Activated CD4-positive, alpha-beta T cell treated with anti-CD3 and anti-CD28 coated beads, Interleukin-2, amount 50 U/mL, for 1 hour (primary cell): ENCODE measurements at places on chromosomes 7 and 10.
A peak's percentile ranks its signal among the peaks of the same experiment; 100 is the strongest.

DNA sequence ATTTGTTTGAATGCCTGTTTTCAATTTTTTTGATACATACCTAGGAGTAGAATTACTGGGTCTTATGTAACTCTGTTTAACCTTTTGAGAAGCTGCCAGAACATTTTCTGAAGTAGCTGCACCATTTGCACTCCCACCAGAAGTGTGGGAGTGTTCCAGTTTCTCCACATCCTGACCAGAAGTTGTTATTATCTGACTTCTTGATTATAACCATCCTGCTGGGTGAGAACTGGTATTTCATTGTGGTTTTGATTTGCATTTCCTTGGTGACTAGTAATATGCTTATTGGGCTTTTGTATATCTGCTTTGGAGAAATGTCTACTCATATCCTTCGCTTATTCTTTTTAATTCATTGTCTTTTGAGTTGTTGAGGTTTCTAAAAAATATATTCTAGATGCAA is 117.2 kb upstream of the GLCCI1 start:
- no peak for DNase-seq

DNA sequence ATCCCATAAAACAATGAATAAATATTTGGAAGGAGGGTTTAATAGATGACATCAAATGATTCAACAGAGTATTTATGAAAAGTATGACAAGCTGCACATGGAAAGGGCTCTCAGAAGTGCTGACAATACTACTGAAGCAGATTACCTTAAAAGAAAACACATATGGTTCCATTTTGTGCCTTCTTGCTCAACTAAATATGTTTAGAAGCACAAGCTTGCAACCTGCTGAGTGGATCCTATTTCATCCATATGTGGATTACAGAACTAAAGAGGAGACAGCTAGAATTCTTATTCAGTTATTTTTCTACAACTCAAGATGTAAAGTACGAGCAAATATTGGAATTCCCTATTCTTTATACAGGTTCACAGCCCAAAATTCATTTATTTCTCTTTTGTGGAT is 340.6 kb downstream of the TFEC start:
- DNase-seq, result no peak

DNA sequence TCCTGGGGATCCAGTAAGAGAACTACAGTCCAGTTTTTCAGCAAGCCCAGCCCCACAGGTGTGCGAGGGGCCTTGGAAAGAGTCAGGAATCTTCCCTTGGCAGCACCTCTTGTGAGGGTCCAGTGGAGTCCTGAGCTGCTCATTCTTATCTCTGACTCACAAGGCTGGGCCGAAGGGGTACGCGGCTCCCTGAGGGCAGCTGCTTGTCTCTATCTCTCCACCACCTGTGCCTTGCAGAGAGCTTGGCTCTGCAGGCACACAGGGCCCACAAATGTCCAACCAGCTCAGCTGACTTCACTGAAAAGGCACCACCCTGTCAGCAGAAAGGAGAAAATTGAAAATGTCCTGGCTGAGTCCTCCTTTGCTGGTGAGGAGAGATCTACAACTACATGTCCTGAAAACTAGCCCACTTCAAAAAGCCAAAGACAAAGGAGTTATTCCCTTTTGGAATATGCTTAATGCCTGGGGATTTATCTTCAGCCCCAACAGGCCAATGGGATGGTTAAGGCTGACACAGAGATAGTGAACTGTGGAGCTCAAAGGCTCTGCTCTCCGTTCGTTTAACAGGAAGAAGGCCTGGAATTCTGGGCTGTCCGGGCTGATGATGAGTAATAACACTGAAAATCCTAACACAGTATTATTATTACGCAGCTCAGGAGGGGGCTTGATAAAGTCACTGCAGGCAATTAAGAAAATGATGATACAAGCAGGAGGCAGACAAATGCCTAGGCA is 23.4 kb downstream of the UROS start:
- DNase-seq, result no peak

DNA sequence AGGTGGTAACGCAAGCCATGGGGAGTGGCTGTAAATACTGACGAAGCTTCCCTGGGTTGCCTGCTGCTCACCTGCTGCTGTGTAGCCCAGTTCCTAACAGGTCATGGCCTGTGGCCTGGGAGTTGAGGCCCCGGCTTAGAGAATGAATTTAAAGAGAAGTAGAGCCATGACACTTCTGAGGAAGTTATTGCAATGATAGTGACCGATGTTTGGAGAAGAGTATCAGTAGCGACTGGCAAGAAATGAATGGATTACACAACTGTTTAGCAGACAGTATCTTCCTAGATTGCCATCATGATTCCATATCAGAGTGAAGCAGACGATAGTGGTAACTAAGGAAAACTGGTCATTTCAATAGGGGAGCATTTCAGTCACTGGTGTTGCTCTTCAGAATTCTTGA is 249.6 kb downstream of the PLXDC2 start:
- no peak for DNase-seq

DNA sequence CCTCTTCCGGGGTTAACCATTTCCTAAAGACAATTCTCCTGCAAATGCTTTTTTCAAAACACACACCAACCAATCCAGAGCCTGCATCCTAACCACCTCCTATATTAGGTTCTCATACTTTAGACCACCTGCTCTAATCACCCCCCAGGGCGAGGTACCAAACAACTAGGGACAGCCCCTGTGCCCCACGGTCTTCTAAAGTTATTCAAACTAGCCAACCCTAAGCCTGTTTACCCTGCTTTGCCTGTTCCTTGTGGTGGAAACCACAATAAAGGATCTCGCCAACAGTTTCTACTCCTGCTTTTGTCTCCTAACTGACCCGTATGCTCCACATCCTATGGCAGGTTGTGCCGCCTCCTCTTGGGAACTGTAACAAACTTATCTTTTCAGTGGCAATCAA is 21.1 kb downstream of the SP4 start:
- no peak for DNase-seq

DNA sequence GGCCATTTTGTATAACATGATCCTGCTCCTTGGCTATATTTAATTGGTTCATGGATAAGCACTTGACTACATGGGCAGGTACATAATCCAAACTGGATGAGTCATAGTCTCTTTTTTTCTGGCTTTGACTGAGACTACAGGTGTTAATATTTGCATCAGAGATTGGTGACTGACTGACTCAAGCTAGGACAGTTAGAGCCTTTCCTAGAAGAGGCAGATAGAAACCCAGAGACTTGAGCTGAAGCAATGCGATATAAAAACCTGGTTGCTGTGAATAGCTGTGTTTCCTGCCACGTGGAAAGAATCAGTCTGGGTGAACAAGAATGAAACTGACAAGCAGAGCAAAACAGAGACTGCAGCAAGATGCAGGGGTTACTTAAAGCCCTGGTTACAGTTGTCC is 81.0 kb downstream of the SAMD9 start:
- no peak for DNase-seq

GRCh38 chr7:41038211-41038610 is 664.7 kb downstream of the INHBA start:
- DNase-seq, result no peak

DNA sequence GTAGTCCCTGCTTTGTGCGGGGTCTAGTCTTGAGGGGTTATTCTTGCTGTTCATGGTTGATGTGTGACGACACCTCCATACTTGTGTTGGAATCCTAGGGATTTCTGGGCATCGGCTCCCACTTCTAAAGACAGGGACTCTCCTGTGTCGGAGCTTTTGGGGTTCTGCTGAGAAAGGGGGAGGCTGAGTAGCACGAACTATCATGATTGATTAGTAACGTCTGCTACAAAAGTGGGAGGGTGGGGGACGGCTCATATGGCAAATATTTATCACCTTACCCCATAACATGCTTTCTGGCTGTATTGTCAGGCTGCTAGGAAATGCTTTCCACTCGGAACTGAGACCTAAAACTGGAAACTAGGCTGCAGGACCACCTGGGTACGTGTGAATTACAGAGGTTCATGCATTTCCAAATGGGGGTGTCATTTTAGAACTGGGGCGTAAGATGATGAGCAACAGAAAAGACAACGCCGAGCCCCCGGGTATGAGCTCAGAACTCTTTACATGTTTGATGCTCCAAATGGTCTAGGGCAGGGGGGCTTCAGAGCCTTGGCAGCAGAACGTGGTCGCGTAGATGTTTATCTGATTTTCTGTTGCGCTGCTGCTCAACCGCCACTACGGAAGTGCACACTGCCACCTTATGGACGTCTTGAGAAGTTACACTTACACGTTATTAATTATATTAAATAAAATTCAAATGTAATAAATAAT is 15.1 kb upstream of the NME8 start:
- peak; percentile 23 for DNase-seq

- DNase-seq, result no peak
These were observed 28.1 kb downstream of the SLIT1 start for GRCh38 chr10:97157578-97158095.

GRCh38 chr7:84638339-84638697 is 443.7 kb upstream of the SEMA3A start:
- no peak for DNase-seq

GRCh38 chr10:61385231-61386001 is 67.8 kb downstream of the TMEM26 start:
- DNase-seq, result no peak

- DNase-seq, result no peak
These were observed 87.6 kb upstream of the NEBL start for GRCh38 chr10:20984662-20985061.

- DNase-seq, result no peak
These were observed 1034.5 kb downstream of the REEP3 start for GRCh38 chr10:64555666-64556065.

DNA sequence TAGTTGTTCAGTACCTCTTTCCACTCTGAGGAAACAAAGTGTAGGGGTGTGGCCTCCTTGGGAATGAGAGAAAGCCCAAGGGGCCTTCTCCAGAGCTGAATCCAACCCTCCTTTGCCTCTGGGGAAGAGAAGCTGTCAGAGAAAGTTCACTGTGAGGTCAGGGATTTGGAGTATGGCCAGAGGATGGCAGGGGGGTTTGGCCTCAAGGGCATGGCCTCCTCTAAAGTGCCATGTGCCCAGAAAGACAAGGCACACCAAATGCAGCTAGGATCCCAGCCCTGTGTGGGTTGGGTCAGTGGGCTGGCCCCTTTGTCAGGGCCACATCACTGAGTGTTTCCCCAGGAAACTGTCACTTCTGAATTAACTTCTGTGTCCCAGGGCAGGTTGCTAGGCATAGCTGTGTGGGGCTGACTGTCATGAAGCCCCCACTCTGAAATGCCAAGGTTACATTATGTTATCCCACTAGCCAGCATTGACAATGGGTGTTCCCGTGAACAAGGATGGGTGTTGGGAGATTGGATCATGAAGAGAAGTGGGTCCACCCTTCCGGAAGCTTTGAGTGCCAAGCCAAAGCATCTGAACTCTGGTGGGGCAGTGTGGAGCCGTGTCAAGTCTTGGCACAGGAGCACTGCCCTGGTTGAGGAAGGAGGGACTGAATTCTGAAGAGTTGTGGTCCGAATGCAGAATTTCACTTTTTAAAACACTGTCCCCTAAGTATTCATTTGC is 123.3 kb downstream of the ZMIZ1 start:
- DNase-seq, result no peak

DNA sequence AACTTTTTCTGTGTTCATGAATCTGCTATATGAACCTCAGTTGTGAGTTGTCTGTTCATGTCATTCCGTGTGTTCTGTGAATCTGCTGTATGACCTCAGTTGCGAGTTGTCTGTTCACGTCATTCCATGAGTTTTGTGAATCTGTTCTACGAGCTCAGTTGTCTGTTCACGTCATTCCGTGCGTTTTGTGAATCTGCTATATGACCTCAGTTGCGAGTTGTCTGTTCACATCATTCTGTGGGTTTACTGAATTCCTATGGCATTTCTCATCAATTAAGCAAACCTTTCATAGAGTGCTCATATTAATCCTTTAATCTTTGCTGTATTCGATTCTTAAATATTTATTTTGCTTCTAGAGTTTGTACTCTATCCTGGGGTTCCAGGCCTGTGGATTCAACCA is 150.6 kb downstream of the DIP2C start:
- no peak for DNase-seq

- DNase-seq, result no peak
These were observed 34.4 kb downstream of the CALD1 start for GRCh38 chr7:134813663-134814396.

- no peak for DNase-seq
These were observed 71.1 kb upstream of the CFAP46 start for GRCh38 chr10:133013463-133013862.

DNA sequence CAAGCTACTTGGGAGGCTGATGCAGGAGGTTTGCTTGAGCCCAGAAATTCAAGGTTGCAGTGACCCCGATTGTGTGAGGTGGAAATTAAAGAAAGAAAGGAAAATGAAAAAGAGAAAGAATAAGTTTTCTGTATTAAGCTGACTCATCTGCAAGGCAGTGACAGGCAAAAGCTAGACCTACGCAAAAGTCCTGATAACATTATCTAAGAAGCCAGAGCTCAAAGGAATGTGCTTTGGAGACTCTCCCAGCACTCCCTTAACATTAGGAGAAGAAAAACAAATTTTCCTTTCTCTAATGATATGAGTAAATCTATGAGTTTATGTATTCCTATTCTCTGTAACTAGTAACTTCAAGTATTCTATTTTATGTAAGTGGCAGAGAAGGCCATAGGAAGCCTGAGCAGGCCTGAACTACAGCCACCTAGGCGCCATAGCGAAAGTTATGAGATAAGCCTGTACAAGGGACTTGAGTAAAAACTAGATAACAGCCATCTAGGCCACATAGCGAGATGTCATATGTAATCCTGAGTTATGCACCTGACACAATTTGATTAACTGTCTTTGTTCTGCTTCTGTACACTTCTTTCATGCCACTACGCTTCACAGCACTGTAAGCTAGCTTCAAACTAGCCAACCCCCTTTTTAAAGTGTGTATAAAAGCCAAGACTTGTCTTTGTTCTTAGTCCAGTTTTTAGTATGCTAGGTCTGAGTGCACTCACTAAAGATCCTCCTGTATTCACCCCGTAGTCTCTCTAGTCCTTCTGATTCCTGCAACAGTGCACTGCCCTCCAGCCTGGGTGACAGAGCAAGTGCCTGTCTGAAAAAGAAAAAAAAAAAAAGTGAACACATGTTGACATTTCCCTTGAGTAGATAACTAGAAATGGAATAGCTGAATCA is 9.4 kb upstream of the ZWINT start:
- no peak for DNase-seq

GRCh38 chr7:84237533-84238173 is 43.1 kb upstream of the SEMA3A start:
- DNase-seq, result no peak

- DNase-seq, result no peak
These were observed 30.0 kb upstream of the MSRB2 start for GRCh38 chr10:23065181-23065948.

GRCh38 chr10:121942749-121943416 is 15.1 kb upstream of the ATE1 start:
- no peak for DNase-seq

GRCh38 chr10:121812031-121812430 is 115.8 kb downstream of the ATE1 start:
- no peak for DNase-seq
